H9 (cell line): ENCODE measurements at places on chromosomes 5 and 9.
A peak's percentile ranks its signal among the peaks of the same experiment; 100 is the strongest.

DNA sequence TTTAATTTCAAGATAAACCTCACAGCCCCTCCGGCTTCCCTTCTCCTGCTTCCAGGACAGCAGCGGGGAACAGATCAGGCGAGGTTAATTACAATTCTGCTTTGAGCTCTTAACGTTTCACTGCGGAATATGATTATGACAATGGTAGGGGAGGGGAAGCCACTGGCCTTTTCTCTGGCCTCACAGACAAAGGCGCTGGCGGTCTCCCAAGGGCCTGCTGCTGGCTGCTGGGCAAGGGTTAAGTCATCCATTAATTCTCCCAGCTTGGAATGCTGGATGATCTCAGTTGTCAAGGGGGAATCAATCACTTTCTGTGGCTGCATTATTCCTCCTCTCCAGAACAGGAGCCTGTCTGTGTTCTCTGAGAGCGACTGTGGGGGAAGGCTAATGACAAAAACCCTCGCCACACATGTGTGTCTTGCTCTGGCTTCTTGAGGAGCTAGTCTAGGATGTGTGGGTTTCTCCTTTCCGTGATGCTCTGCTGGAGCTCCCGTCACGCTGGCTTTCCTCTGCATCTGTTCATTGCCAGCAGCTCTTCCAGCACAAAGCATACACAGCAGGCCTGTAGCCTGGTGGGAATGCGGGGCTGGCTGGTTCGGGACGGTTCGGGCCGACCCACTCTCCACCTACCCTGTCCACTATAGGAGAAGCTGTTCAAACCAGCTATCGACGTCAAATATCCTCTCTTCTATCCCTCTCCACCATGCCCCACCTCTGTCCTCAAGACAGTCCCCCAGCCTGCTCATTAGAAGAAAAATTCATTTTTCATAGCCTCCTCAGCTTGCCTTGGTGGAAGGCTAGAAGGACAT, 82.8 kb downstream of the DCP2 start:
- DNase-seq = peak; percentile 12

DNA sequence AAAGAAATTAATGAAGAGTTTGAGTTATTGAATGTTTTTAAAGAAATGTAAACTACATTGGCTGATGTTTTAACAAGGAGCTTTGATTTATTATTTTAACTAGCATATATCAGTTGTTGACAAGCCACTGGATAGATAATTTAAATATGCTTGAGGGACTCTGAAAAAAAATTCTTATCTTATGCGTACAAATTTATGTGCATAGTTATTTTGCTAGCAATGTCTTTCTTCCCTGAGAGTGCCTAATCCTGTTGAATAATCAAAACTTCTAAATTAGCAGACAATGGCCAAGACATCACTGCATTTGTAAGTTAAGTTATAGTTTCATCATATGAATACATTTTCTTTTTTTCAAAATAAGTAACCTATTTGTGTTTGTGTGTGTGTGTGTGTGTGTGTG, 342.3 kb downstream of the MED10 start:
- DNase-seq = no peak

DNA sequence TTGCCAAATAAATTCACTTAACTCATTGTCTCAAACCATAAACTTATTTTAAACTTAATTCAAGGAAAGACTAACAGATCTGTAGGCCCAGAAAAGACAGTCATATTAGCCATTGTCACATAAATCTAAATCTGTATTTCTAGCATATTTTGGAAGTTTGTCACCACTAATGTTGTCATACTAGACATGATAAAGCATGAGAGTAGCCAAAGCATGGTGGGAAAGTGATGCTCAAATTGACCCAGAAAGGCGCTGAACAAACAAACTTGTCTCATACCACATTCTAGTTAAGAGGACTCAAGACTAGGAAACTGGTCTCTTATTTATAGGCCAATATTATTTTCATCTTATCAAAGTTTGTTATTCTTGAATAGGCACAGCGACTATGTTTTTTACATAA, 99.4 kb downstream of the VCAN start:
- DNase-seq = no peak

GRCh38 chr9:76766126-76766525, 1.9 kb downstream of the PCA3 start:
- DNase-seq = no peak

GRCh38 chr5:134997015-134997414, 29.3 kb downstream of the CATSPER3 start:
- no peak for DNase-seq

GRCh38 chr5:10486511-10487344, 45.0 kb downstream of the ROPN1L start:
- DNase-seq = peak; percentile 48

- no peak for DNase-seq
Measured at GRCh38 chr5:37882636-37883035, 42.8 kb upstream of the GDNF start.

DNA sequence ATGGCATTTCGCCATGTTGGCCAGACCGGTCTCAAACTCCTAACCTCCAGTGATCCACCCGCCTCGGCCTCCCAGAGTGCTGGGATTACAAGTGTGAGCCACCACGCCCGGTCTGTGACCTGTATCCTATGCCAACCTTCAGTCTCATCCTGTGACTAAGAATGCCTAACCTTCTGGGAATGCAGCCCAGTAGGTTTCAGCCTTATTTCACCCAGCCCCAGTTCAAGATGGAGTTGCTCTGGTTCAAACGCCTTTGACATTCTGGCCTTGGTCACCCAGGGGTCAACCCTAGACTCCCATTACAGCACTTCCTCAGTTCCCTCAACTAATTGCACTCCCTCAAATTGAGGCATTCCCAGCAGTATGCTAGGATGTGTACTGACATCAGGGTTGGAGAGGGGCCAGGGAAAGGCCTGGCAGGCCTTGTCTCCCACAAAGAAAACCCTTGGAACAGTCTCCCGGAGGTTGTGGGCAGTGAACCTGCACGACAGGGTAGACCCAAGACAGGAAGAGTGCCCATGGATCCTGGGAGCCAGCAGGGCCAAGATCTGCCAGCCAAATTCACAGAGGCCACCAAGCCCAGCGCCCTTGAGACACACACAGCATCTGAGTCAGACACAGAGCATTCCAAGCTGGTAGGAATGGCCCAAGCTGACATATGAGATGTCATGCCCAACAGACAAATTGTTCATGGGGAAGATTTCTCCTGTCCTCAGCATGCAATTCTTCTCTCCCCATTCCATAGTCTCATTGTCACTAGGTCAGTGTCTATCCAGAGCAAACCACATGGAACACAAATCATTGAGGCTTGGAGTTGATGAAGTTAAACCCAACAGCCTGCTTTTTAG, 24.9 kb upstream of the SMU1 start:
- no peak for DNase-seq

- no peak for DNase-seq
Measured at GRCh38 chr9:109682227-109682626, 97.8 kb upstream of the PALM2AKAP2 start.

DNA sequence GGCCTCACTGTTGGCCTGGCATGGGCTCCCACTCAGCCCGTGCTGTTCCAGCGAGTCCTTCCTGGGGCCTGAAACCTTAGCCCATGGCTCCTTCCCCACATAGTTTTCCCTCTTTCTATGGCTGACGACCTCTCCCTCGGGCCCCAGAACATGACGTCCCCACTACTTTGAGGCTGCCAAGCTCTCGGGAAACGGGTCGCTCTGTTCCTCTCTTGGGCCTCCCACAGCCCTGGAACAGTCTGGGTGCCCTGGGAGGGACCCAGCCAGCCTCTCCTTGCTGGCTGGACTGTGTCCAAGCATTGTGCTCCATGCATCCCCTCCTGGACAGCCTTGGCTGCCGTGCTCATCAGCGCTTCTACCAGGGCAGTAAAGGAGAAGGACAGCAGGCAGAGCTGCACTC, 118.3 kb downstream of the SYK start:
- no peak for DNase-seq

- no peak for DNase-seq
Measured at GRCh38 chr9:121584421-121584820, 67.0 kb upstream of the DAB2IP start.

GRCh38 chr9:1554081-1555035, 460.8 kb upstream of the SMARCA2 start:
- DNase-seq = no peak

DNA sequence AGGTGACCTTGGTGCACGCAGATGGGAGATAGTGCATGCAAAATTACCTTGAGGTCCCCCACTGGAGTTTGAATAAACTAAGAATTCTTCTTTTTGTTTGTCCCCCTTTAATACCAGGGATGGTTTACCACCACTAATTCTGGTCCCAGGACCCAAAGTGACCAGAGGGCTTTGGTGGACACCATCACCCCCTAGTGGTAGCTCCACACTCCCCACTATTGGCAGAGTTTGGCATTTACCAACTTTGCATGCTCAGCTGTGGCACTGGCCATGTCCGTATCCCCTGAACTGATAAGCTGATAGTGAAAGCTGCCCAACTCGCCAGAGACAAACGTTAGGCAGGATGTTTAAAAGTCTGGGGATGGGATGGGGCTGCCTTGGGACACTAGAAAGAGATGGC, 3.3 kb downstream of the ASTN2 start:
- DNase-seq = peak; percentile 80

DNA sequence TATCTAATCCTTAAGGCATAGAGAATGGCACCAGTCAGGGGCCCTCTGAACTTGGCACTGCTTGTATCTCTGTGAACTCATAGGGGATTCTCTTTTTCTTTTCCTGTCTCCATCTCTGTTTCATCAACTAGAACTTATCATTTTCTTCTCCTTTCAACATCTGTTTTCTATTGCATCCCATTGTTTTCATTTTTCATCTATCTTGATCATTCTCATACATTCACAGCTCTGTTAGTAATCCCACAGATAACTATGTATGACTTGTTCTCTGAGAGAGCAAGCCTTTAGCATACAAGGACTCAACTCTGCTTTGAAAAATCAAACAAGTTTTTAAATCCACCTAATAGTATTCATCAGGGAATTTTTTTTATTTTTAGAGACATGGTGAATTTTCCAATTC, 264.3 kb downstream of the ARRDC3 start:
- DNase-seq = no peak

- DNase-seq = no peak
Measured at GRCh38 chr5:107505763-107506534, 164.8 kb downstream of the EFNA5 start.

DNA sequence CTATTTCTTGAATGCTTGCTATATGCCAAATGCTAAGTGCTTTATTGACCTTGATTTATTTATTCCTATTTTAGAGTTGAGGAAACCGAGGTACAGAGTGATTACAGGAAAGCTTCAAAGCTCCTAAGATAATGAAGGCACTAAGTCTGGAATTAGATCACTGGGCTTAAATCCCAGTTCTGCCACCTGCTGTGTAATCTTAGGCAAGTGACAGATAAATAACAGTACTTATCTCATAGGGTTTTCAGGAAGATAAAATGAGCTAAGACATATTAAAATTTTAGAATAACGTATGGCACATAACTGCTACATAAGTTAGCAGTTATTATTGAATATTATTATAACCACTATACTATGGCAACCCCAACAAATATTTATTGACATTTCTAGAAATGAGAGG, 843.8 kb downstream of the DTWD2 start:
- no peak for DNase-seq

DNA sequence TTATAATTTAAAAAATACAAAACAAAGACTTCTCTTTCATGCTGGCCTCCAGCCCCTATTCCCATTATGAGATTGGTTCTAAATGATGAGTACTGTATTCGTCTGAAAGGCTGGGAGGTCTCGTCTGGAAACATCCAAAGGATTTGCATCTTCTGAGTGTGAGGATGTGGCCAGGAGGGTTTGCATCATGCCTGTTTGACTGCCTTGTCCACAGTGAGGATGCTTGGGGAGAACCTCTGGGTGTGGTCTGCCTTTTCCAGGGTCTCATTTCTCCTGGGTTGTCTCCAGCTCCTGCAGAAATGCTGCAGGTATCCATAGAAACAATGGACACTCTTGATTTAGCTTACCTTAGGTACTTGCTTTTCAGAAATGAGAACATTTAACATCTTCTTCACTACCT, 26.4 kb upstream of the CXCL14 start:
- DNase-seq = no peak

- no peak for DNase-seq
Measured at GRCh38 chr5:134459010-134459403, 47.3 kb upstream of the CDKN2AIPNL start.

GRCh38 chr5:157259699-157260098, 6.2 kb upstream of the CYFIP2 start:
- no peak for DNase-seq

GRCh38 chr5:132090107-132090506, 16.5 kb downstream of the CSF2 start:
- DNase-seq = no peak

DNA sequence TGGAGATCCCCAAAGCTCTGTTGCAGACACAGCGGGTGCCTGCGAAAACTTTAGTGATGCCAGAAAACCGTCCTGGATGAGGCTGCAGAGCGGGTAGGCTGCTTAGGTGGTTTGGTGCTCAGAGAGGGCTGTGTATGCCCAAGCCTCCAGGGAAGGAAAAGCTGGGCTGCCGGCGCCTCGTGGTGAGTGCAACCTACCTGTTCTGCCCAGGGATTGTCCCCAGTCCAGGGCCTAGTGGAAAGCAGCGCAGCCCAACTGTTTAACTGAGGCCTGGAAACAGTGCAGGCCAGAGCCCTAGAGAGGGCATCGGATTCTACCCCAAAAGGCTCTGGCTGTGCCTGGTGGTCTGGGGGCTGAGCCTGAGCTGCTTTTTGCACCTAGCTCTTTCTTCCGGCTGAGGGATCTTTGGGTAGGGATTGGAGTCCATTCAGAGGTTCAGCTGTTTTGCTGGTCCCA, 2.8 kb downstream of the LMX1B start:
- DNase-seq = no peak

- DNase-seq = no peak
Measured at GRCh38 chr5:146475190-146475780, 28.2 kb downstream of the TCERG1 start.

DNA sequence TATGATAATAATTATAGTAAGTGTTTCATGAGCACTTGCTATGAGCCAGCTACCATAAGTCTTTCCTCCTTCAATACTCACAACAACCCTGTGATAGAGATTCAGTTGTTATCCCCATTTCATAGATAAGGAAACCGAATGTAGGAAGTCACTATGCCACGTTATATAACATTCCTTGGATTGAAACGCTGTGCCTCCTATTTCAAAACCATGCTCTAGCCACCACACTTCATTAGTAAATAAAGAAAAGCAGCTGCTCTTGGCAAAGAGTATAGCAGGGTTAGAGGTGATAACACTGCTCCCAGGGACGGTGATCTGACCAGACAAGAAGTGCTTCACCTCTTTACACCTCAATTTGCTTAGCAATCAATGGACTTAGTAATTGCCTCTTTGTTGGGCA, 5.5 kb downstream of the ADAMTS12 start:
- DNase-seq = no peak

GRCh38 chr5:133806847-133807246, 161.6 kb downstream of the C5orf15 start:
- no peak for DNase-seq

GRCh38 chr5:146048994-146049703, 56.2 kb downstream of the PLAC8L1 start:
- peak; percentile 68 for DNase-seq
